Fibroblast of villous mesenchyme (primary cell): ENCODE measurements at places on chromosomes 5 and 9. TPM values are rescaled to one million over a fixed set of nuclear protein-coding genes. Genes with fewer than 3 reads are reported as not detected.

GRCh38 chr9:119412399-119412798 lies 43.2 kb upstream of the BRINP1 start:
- no peak for DNase-seq

The UGT3A1 gene
- not detected in 2 replicates for total RNA-seq

The CNTNAP3B gene
- under 0.01 and 0.97 TPM in 2 replicates for total RNA-seq

The PLAC8L1 gene
- not detected in 2 replicates for total RNA-seq
